Umbilical cord (tissue), 2 donors: ENCODE measurements at places on chromosomes 4 and X. TPM values are rescaled to one million over a fixed set of nuclear protein-coding genes. Genes with fewer than 3 reads are reported as not detected.

The TIMM8A gene
- total RNA-seq, result 2.2 TPM

The GRK4 gene
- total RNA-seq, result 5.5 TPM

The IQSEC2 gene
- 3.1 TPM for total RNA-seq

The CACNA1F gene
- not detected for total RNA-seq

The ZNF157 gene
- total RNA-seq, result 0.96 TPM

The MID1 gene
- 56.8 TPM for total RNA-seq

The HOPX gene
- 103 TPM for total RNA-seq

The WDR13 gene
- 64.0 TPM for total RNA-seq

The CPLX1 gene
- total RNA-seq, result not detected

The SORCS2 gene
- 9.6 TPM for total RNA-seq

The ZNF732 gene
- 5.1 TPM for total RNA-seq

The IRAK1 gene
- total RNA-seq, result 43.1 TPM

The CXXC4 gene
- 9.6 TPM for total RNA-seq

The ADH1B gene
- 14.4 TPM for total RNA-seq

The NCAPG gene
- total RNA-seq, result 10.4 TPM

The BRCC3 gene
- total RNA-seq, result 11.1 TPM

The SPANXA1 gene
- total RNA-seq, result not detected

The SLC6A14 gene
- 0.48 TPM for total RNA-seq

The ZFP92 gene
- 5.1 TPM for total RNA-seq

The LRIT3 gene
- total RNA-seq, result 1.9 TPM

The FAM9B gene
- 1.2 TPM for total RNA-seq

The TRIM60 gene
- total RNA-seq, result 2.2 TPM

The STK32B gene
- 7.0 TPM for total RNA-seq

The SPON2 gene
- total RNA-seq, result 84.3 TPM

The FAM53A gene
- not detected for total RNA-seq

The GRID2 gene
- total RNA-seq, result 7.9 TPM

The GALNT7 gene
- total RNA-seq, result 29.6 TPM

The AP1AR gene
- 40.2 TPM for total RNA-seq

The GAGE1 gene
- 1.4 TPM for total RNA-seq

The GCNA gene
- 0.96 TPM for total RNA-seq

The KIAA1210 gene
- total RNA-seq, result 0.24 TPM

The BTC gene
- 0.96 TPM for total RNA-seq

The ASB9 gene
- not detected for total RNA-seq

The PCDH10 gene
- 30.6 TPM for total RNA-seq

The ASMT gene
- not detected for total RNA-seq

The SPANXA2 gene
- total RNA-seq, result not detected

The IGSF1 gene
- 0.24 TPM for total RNA-seq

The IQCM gene
- total RNA-seq, result not detected

The EDNRA gene
- 35.4 TPM for total RNA-seq

The BMX gene
- 8.7 TPM for total RNA-seq

The HSPA4L gene
- total RNA-seq, result 3.4 TPM

The HSD17B13 gene
- 1.9 TPM for total RNA-seq

The LRP2BP gene
- 6.5 TPM for total RNA-seq

The IL9R gene
- total RNA-seq, result 4.3 TPM

The F8A2 gene
- 0.72 TPM for total RNA-seq

The ADGRA3 gene
- 35.6 TPM for total RNA-seq

The TMEM271 gene
- not detected for total RNA-seq

The AWAT1 gene
- not detected for total RNA-seq

The FHIP1A gene
- total RNA-seq, result 3.4 TPM

The TRPC5OS gene
- total RNA-seq, result 4.8 TPM

The ITIH6 gene
- 0.48 TPM for total RNA-seq

The MAML3 gene
- 5.8 TPM for total RNA-seq

The MAGEA9B gene
- not detected for total RNA-seq
